Astrocyte of the hippocampus (primary cell): ENCODE measurements at places on chromosomes 6 and 20.

- DNase-seq = no peak
Measured at GRCh38 chr6:53737746-53738145, 57.1 kb upstream of the LRRC1 start.

GRCh38 chr6:37019065-37019450 lies 13.6 kb downstream of the FGD2 start:
- DNase-seq = peak; percentile 65

DNA sequence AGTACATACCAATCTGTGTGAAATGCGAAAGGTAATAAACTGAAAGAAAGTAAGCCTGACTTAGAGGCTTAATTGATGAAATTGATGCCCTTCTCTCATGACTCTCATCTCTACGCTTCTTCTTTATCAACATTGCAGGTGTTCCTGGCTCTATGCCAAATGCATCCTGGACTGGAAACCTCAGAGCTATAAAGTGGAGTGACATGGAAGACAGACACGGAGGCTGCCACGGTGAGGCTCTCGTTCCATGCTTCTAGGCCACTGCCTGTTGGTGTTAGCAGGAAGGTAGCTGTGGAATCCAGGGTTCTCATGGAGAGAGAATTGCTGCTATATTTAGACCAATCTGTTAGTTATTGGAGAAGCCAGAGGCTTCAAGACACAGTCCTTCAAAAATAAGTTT lies 73.2 kb downstream of the C6orf52 start:
- DNase-seq = no peak

DNA sequence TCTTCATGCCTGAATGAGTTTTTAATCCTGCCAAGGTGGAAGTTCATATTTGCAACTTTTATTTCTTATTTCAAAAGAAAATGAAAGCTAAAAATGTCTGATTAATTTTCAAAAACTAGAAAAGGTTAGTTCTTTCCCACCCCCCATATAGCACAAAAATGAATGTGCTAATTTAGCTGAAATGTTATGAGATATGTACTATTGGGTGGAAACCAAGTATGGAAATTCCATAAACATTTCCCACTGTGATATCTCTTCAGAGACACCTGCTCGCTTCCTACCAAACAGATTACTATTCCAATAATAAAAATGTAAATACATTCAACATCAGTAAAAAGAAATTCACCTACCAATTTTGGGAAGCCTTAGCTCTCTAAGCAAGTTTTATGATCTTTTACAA lies 678.6 kb upstream of the ID4 start:
- DNase-seq = no peak

GRCh38 chr6:35293681-35294080 lies 3.9 kb upstream of the DEF6 start:
- no peak for DNase-seq

DNA sequence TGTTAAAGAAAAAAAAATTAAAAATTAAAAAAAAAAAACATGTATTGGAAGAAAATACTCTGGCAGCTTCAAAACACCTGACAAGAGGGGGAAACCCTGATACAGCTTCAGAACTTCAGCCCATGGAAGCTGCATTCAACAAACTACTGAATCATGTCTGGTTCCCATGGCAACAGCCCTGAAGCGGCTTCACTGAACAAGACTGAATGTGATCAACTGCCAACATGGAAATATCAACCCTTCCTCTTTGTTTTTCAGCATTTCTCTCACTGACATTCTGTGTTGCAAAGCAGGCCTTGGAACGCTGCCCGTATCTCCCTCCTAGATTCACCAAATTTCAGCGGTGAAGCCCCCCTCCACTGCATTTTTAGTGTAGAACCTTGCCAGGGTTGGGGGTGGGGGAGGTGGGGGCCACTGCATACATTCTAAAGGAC lies 91.3 kb upstream of the SHLD1 start:
- DNase-seq = peak; percentile 93

DNA sequence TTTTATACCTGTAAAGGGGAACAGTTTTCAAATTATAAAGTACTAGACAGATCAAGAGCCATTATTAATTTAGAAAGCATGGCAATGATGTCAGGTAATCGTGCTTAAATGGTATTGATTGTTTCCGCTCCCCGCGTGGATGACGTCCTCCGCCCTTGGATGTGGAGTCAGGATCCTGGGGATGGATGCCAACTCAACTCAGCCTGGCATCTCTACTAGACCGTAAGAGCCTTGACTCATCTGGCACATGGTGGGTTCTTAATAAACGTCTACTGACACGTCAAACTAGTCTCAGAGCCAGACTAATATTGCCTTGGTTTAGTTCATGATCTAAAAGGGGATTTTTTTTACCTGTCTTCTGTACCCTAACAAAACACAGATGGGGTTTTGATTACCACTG lies 80.2 kb downstream of the LRFN2 start:
- peak; percentile 36 for DNase-seq

DNA sequence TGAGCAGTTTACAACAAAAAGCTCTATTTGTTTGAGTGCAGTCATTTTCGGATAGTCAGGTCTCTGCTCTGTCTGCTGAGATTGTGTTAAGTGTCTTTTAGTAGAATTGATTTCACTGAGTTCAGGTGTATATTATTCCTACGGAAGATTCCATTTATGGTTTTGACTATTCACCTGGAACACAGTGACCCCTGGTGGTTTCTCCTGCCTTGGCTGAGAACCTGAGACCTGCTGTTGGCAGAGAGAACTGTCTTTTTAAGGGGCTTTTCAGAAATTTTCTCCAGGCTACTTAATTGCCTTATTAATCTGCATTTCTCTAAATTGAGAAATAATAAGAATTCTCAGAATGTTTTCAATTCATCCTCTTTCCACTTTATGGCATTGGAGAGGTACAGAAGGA lies 508.0 kb downstream of the TBC1D32 start:
- DNase-seq = peak; percentile 44

- DNase-seq = no peak
Measured at GRCh38 chr6:132253211-132253610, 148.1 kb downstream of the MOXD1 start.

- DNase-seq = no peak
Measured at GRCh38 chr6:163309491-163310026, 105.0 kb upstream of the QKI start.

- DNase-seq = no peak
Measured at GRCh38 chr20:36320898-36321695, 15.0 kb downstream of the DLGAP4 start.

- DNase-seq = no peak
Measured at GRCh38 chr20:36717657-36718056, 28.2 kb downstream of the NDRG3 start.

GRCh38 chr6:93972791-93973190 lies 553.4 kb upstream of the EPHA7 start:
- no peak for DNase-seq

- DNase-seq = peak; percentile 14
Measured at GRCh38 chr20:38353316-38353715, 7.0 kb downstream of the LBP start.

- DNase-seq = no peak
Measured at GRCh38 chr6:12049165-12049564, 37.1 kb downstream of the HIVEP1 start.

DNA sequence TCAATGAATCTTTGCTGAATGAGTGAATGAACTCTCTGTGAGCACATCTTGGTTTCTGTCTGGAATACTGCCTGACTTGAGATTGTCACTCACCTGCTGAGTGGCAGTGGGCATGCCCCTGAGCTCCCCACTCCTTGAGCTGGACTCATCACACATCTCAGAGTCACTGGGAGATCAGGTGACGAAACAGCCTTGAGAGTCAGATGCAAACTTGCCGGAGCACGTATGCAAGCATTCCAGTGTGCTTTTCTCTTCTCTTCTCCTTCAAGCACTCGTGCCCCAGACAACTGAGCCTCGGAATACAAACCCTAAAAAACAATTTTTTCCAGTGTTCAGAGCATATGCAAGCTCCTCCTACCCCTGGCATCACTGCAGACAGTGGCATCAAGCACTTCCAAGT lies 9.4 kb upstream of the BMP7 start:
- DNase-seq = no peak

DNA sequence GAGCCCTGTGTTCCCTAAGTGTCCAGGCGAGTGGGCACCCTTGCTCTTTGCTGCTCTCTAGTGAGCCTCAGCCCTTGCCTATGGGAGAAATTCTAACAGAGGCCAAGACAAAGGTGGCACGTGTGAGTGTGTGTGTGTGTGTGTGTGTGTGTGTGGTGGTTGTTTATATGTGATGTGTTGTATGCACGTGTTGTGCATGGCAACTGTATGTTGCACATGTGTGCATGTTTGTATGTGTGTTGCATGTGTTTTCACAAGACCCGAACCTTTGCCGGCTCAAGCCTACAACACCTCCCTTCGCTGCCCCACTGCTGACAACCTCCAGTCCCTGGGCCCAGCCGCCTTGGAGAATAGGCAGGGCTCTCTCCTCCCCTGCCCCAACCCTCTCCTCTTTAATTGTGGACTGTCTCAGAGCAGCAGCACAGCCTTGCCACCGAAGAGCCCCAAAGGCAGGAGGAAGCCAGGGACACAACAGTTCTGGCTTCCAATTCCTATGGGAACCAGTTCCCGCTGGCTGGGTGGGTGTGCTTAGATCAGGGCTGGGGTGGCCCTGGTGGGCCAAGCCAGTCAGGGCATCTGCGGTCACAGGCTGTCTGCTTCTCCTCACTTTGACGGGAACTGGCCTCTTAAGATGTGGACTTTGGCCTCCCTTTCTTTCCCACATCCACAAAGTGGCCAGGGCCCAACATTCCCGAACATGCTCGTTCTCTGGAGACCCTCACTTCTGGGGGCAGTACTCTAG lies 2.7 kb downstream of the KCNK16 start:
- no peak for DNase-seq

DNA sequence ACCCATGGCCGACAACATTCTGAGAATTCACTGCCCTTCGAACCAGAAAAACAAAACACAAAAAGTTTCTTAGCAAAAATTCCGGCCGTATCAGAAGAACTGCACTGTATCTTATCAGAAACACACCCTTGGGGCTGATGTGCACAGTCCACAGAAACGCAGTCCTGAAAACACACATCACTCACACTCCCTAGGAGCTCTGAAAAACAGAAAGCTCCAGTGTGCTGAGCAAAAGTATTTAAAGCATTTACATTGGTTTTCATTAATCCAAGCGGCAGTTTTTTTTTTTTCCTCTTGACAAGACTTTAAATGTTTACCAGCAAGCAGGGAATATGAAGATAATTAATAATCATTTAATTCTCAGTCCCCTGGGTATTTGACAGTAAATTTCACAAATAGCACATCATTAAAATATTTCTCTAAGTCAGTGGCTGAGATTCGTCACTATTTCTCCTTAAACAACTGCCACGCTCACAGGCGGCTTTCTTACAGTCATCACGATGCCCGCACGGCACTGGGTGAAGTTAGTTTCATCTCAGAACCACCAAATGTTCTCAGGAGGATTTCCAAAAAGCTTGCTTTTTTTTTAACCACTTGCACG lies 13.3 kb downstream of the NFATC2 start:
- DNase-seq = peak; percentile 59

GRCh38 chr6:37011656-37012378 lies 6.4 kb downstream of the FGD2 start:
- DNase-seq = no peak

DNA sequence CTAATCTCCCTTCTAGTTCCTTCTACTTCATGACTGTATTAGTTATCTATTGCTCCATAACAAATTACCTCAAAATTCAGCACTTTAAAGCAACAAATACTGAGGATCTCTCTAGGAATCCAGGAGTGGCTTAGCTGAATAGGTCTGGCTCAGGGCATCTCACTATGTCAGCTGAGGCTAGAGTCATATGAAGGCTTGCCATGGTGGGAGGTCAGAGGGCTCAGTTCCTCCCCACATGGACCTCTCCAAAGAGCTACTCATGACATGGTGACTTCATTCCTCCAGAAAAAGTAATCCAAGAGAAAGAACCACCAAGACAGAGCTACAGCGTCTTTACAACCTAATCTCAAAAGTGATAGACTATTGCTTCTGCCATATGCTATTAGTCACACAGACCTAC lies 70.2 kb upstream of the PRND start:
- no peak for DNase-seq

DNA sequence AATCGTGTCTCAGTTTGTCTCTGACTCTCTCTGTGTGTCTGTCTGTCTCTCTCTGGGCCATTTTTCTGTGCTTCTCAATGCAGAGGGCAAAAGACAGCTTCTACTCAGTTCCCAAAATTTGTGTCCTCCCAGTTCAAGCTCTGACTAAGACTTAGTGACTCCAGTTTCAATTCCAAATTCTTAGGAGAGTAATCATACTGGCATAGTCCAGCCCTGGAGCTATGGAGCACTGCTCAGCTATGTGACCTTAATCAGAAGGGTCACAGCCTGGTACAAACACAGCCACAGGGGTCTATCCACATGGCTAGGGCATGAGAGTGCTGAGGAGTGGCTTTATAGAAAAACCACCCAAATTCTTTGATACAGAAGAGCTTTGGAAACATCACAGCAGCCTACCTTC lies 91.9 kb downstream of the FOXF2 start:
- DNase-seq = peak; percentile 79

DNA sequence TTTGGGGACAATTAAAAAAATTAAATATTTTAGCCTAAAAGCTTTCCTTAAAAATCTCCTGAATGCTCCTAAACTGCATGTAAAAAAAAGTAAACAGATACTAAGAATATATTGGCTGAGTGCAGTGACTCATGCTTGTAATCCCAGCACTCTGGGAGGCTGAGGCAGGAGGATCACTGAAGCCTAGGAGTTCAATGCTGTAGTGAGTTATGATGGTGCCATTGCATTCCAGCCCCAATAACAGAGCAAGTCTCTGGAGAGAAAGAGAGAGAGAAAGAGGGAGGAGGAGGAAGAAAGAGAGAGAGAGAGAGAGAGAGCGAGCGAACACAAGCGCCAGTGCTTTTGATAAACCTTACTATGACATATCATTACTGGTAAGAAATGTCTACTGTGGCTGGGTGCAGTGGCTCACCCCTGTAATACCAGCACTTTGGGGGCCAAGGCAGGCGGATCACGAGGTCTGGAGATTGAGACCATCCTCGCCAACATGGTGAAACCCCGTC lies 58.8 kb downstream of the FKBP5 start:
- DNase-seq = no peak

DNA sequence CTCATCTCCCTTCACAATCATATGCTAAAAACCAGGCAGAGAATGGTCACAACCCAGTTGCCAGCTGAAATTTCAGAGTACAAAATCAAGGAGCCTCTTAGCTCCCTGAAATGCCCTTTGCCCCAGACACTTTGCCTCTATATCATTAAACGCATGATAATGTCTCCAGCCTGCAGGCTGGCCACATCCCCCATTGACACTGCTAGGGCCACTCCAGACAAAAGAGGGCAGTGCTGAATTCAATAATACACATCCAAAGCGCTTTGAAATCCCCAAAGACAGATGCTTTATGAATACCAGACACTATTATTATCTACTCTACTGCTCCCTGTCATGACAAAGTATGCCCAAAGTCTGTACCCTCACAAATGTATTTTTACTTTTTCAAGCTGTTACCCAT lies 348.3 kb upstream of the POU3F2 start:
- no peak for DNase-seq

GRCh38 chr6:20861481-20861880 lies 327.2 kb downstream of the CDKAL1 start:
- DNase-seq = no peak

DNA sequence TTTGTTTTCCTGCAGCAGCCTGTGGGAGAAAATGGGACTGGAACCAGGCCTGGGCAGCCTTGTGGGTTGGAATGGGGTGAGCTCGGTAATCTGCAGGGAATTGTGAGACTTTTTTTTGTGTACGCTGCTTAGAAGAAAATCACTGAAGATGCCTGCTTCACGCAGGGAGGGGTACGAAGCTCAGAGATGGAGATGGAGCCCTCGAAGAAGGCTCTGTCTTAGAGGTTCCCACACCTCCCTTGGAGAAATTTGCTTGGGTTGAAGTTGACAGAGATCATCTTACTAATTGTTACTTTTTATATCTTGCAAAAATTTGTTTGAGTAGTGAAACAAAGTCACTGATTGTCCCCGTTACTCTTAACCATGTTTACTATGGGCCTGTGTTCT lies 894 bp downstream of the PYGB start:
- DNase-seq = no peak

GRCh38 chr6:121223212-121223611 lies 111.1 kb downstream of the TBC1D32 start:
- no peak for DNase-seq
